ENCODE measurements at places on chromosomes 2 and 18.

- no peak for DNase-seq
These were observed 643.0 kb upstream of the FAM98A start for GRCh38 chr2:34241905-34242762.

- DNase-seq: no peak
These were observed 3.3 kb upstream of the CCBE1 start for GRCh38 chr18:59700535-59700967.

- no peak for DNase-seq
These were observed 60.7 kb downstream of the ACVR1 start for GRCh38 chr2:157815421-157815820.

GRCh38 chr2:69567157-69567908 is 76.2 kb downstream of the AAK1 start:
- DNase-seq: no peak

GRCh38 chr2:166468124-166469024 is 25.7 kb downstream of the SCN7A start:
- DNase-seq: no peak

- no peak for DNase-seq
These were observed 760.4 kb downstream of the TSN start for GRCh38 chr2:122515731-122516290.

- DNase-seq: no peak
These were observed 22.0 kb upstream of the DAPL1 start for GRCh38 chr2:158773121-158773520.

- no peak for DNase-seq
These were observed 1.1 kb downstream of the SLC38A11 start for GRCh38 chr2:164954186-164954585.

GRCh38 chr18:43303376-43303775 is 26.1 kb upstream of the SYT4 start:
- DNase-seq: no peak

- no peak for DNase-seq
These were observed 52.7 kb upstream of the LDLRAD4 start for GRCh38 chr18:13165636-13166423.

GRCh38 chr18:44981121-44981520 is 300.4 kb downstream of the SETBP1 start:
- DNase-seq: no peak

DNA sequence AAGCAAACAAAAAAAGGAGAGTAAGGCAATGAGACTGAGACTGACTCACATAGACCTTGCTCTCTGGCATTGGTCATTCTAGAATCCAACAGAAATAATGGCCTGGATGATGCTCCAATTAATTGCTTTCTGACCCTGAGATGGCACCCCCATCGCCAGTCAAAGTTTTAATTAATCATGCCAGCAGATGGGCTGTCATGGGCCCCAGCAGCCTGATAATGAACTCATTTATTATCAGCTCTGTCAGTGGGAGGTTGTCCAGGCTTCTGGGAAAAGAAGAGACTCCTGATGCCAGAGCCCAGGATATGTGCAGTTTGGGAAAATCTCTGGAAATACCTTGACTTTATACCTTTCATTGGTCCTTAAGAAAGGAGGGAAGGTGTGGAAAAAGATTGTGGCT is 115.2 kb downstream of the XRCC5 start:
- DNase-seq: no peak

- no peak for DNase-seq
These were observed 11.5 kb downstream of the LRRTM1 start for GRCh38 chr2:80293039-80293438.

- DNase-seq: no peak
These were observed 97.7 kb downstream of the GYPC start for GRCh38 chr2:126753501-126754212.

DNA sequence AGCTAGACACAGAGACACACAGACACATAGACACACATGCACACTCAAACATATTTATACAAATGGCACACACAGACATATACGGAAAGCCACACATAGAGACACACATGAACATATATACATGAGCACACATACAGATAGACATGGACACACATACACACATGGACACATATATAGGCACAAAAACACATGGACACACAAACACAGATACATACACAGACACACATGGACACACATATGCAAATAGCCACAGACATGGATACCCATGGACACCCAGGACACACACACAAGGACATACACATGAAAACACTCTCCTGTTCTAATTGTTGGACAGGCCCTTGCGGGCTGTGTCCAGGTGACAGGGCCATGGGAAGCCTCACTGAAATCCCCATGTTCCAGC is 160.1 kb downstream of the IRS1 start:
- DNase-seq: no peak

DNA sequence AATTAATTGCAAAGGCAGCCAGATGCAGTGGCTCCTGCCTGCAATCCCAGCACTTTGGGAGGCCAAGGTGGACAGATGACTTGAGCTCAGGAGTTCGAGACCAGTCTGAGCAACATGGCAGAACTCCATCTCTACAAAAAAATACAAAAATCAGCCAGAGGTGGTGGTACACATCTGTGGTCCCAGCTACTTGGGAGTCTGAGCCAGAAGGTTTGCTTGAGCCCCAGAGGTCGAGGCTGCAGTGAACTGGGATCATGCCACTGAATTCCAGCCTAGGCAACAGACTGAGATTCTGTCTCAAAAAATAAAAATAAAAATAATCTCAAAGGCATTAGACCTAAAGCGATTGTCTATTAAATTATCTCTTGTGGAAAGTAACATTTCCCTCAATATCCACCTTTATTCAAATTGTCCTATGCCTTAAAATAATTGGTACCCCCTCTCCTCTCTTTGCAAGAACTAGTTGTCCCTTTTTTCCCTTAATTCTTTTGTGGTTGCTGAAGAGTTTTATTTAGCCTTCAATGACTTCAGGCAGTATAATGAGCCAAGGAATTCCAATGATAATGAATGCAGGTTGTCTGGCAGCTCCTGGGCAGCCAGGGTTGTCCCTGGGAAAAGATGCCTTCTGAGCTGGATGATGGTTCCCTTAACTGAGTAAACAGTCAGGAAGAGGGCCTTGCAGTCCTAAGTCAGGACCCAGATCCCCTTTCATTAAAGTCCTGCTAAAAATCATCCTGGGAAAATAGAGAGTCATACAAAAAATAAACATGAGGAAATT is 32.2 kb downstream of the GPR75 start:
- DNase-seq: no peak

GRCh38 chr2:186757009-186757408 is 63.1 kb downstream of the FAM171B start:
- DNase-seq: no peak

DNA sequence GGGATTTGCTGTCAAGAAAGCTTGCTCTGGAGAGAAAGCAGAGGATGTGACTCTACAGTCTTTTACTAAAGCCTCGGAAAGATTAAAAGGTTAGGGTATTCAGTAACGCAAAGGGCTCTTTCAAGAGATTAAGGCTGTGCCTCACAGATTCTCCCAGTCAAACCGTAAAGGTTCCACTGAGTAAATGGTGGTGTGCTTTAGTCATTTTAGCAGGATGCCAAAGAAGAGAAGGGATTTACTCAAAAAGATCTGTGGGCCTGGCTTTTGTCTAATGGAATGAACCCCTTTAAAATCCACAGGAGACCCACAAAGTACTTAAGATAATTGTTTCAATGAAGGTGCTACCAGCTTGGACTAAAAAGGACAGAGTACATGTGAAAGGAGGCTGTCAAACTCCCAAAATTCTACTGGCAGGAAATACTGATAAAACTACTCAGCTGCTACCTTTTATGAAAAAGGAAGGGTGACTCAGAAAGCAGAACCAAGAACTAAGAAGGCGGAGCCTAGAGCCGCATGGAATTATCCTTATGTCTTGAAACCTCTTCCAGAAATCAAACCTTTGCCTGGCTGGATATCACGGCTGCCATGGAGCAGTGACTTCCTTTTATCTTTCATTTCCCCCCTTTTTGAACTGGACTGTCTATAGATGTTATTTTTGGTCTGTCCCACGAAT is 670.2 kb upstream of the ZEB2 start:
- DNase-seq: no peak

GRCh38 chr2:231720292-231720986 is 12.1 kb downstream of the PTMA start:
- DNase-seq: no peak

DNA sequence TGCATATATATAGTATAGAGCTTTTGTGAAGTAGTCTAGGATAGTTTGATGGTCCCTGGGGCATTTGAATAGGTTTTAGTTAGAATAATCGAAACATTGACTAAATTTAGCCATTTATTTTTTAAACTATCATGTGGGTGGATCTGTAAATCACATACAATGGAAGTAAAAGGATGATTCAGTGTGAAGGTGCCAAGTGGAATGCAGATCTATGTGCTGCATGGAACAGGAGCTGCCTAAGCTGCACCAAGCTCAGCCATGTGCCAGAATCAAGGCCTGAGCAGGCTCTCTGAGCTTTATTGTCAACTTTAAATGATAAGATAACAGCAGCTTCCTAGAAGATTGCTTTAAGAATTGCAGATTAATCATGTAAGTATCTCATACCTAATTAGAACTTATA is 1996.2 kb upstream of the PIK3C3 start:
- no peak for DNase-seq

DNA sequence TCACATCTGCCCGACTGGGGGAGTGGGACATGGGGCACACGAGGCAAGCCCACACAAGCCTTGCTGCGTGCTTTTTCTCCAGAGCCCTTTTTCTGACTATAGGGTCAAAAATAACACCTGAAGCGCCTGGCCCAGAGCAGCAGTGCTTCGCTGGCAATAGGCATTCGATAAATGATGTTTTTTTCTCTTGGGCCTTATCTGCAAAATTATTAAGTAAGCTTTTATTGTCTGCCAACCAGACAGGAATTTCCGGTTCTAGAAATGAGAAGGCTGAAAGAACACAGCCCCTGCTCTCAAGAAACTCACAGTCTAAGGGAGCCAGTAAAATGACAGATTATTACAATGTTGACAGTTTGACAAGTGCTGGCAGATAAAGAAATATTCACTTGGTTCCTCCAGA is 2.7 kb upstream of the TMBIM1 start:
- no peak for DNase-seq

- DNase-seq: no peak
These were observed 259.1 kb downstream of the LTBP1 start for GRCh38 chr2:33205693-33206434.

GRCh38 chr2:203694191-203694590 is 12.2 kb upstream of the CD28 start:
- no peak for DNase-seq

- DNase-seq: no peak
These were observed 175.3 kb downstream of the RAB3GAP1 start for GRCh38 chr2:135227386-135227785.

DNA sequence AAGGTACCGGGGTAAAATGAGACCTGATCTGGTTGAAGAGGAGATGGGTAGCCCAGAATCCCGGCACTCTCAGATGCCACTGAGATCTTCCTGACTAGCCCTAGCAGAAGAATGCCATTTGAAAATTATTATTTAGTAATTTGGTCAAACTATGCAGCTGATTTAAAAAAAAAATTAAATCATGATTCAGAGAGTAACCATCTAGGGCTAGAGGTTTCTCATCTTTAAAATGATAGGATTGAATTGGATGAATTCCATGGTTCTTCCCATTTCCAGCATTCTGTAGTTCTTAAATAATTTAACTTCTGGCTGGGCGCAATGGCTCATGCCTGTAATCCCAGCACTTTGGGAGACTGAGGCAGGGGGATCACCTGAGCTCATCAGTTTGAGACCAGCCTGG is 106.1 kb downstream of the MYO1B start:
- DNase-seq: no peak

DNA sequence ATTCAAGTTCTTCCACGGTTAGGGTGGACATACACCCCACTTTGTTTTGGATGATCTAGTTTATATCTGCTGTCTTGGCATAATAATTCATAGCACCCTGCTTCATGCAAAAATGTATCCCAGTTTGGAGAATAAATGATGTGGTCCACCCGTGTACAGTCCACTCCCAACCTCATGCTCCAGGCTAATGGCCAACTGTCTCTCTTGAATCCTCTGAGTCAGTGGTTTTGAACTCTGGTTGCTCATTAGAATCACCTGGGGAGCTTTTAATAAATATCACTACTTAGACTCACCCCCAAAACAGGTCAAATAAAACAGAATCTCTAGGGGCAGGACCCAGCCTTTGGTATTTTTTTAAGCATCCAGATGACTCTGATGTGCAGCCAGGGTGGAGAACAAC is 78.5 kb downstream of the SDC1 start:
- no peak for DNase-seq

GRCh38 chr18:79912409-79912991 is 39.0 kb downstream of the SLC66A2 start:
- peak; percentile 37 for DNase-seq

DNA sequence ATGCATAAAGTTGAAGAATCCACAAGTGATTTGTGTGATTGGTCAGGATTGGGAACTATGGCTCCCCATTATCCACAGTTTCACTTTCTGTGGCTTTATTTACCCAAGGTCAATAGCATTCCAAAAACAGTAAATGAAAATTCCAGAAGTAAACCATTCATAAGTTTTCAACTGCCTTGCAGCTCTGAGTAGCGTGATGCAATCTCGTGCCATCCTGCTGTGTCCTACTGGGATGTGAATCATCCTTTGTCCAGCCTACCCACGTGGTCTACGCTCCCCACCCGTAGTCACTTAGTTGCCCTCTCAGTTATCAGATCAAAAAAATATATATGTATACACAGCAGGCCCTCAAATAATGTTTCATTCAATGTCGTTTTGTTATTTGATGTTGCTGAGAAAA is 89.0 kb upstream of the DLGAP1 start:
- DNase-seq: no peak

DNA sequence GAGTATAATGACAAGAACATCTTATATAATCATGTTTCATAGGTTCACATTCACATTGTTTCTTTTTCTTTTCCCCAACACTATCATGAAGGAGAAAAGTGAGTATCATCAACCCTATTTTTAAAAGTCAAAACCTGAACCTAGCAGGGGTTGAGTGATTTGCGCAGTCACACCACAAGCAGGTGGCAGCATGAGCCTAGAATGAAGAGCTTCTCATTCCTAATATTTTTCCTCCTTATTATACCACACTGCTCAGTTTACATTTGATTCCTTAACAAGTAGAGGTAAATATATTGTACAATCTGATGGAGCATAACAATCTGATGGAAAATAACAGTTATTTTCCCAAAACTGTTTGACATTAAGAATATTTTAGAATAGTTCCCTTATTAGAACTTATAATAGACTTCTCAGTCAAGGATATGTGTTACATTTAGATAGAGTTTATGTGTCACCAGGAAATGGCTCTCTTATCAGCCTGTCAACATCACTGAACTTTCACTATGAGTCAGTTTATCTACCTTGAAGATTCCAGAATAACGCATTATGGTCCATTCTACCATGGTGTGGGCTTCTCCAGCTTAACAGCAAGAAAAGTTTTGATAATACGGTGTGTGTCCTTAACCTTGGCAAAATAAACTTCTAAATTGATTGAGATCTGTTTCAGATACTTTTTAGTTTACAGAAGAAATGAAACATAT is 119.5 kb downstream of the NEB start:
- no peak for DNase-seq

GRCh38 chr2:230905448-230906421 is 19.3 kb downstream of the GPR55 start:
- DNase-seq: peak; percentile 65

- DNase-seq: no peak
These were observed 353.2 kb downstream of the SLC4A3 start for GRCh38 chr2:219980638-219981037.

Data from CD4-positive, alpha-beta T cell treated with Interleukin-1 beta for 1 hour (primary cell).